NCI-H1092 treated with DMSO at 0.1 percent for 48 hours (cell line): ENCODE measurements at places on chromosomes 6 and 20.

GRCh38 chr6:115838763-115839401, 221.8 kb downstream of the FRK start:
- no peak for DNase-seq

GRCh38 chr20:17479063-17479657, 52.0 kb downstream of the BFSP1 start:
- no peak for DNase-seq

DNA sequence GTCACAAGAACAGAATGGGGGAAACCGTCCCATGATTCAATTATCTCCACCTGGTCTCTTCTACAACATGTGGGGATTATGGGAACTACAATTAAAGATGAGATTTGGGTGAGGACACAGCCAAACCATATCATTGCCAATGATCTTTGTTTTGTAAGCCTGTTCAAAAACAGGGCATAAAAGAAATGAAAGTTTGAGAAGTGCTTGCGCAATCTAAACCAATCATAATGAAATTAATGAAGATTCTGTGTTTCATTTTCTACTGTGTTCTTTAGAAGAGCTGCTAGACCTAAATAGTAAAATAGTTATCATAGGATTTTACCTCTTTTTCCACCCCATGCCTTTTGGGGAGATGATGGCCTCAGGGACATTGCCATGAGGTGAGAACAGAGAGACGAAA, 761.3 kb downstream of the HDGFL1 start:
- no peak for DNase-seq

GRCh38 chr20:47782920-47783552, 2.2 kb downstream of the SULF2 start:
- DNase-seq = no peak

DNA sequence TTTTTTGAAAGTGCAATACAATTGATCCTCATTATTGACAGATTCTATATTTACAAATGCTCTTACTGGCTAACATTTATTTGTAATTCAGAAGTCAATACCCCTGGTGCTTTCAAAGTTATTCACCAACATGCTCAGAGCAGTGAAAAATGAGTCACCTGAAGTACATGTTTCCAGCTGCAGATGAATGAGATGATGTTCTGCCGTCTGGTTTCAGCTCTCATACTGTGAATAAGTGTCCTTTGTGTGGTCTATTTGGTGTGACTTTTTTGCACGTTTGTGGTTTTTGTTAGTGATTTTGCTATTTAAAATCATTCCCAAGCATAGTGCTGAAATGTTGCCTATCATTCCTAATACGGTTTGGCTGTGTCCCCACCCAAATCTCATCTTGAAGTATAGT, 22.3 kb upstream of the EYA4 start:
- DNase-seq = no peak

GRCh38 chr20:60750909-60751308, 501.2 kb upstream of the CDH4 start:
- no peak for DNase-seq

DNA sequence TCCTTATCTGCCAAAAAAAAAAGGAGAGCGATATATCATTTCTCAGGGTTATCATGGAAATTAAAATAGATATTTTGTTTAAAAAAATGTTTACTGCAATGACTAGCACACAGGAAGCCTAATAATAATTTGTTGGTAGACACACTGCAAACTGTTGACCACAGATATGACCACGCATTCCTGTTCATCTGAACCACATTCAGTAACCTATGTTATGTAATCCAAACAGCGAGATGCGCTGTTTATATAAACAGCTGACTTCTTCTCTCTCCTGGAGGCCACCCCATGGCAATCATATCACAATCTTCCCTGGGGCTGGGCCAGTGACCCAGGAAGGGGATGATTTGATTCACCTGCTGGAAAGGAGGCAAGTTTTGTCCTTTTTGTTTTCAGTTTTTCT, 129.3 kb upstream of the UST start:
- DNase-seq = no peak

DNA sequence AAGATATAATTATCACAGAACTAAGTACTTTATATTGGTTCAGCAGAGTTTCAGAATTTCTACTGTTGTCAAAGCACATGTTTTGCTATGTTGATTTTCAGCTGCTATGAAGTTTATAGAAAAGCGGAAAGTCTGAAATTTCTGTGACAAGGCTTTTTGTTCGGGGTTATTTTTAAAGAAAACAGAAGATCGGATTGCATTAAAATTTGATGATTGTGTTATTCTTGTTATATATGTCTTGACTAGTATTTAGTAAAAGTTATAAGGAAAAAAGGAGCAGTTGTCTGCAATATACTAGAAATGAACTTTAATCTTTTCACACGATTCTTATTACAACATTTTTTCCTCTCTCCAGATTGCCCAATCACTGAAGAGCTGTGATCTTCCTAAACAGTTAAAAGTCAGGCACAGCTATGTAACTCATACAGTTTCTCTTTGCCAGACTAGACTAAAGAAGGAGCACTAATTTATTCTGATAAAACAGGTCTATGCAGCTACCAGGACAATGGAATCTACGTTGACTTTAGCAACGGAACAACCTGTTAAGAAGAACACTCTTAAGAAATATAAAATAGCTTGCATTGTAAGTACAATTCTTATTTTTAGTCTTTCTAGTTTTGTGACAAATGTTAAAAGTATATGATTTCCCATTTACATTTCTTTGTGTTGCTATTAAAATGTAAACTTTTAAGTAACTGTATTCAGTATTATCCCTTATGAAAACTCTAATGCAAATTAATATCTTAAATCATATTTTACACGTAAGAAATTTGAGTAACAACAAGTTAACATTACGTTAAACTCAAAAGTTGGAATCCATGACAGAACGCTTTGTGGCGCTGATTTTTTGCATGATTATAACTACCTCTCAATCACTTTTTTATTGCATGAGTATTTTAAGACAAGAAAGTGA, at the start of gene ENPP3:
TSS of gene ENPP3 (plus strand) at position 423 of the 913 bp plus-strand sequence. CDS start at position 506, 83 bp downstream.
- no peak for DNase-seq

DNA sequence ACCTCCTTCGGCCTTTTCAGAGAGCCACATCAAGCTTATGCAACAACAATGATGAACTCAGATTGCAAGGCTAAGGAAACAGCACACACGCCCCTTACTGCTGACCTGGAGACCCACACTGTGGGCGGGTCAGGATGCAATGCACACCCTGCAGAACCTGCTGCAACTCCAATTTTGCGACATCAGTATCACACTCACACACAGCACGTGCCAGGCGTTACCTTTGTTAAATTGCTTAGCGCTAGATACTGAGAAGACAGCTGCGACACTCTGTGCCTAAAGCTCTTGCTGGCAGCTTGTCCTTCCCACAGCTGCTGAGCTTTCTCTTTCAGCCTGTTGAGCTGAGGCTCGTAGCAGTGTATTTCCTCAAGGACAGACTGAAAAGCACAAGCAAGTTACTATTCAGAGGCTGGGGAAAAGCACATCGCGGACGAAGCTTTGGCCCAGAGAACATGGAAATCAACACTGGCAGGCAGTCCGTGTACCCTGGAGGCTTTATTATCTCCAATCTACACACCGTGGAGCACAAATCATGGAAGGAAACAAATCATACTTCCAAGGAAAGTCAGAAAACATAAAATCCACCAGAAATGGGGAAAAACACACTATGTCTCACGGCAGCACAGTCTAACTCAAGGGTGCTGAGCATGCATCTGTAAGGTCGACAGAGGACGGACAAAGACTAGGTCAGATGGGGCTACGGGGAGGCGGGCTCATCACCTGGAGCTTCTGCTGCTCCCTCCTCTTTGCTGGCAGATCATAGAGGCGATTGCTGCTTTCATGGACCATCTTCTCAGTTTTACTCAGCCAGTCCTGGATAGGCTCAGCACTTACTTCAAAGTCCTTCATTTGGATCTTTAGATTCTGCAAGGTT, 268.2 kb downstream of the SYNE1 start:
- DNase-seq = peak; percentile 11

GRCh38 chr6:90044182-90044832, 150.0 kb downstream of the GJA10 start:
- no peak for DNase-seq

- DNase-seq = peak; percentile 46
Measured at GRCh38 chr6:166313255-166314070, 5.3 kb upstream of the PRR18 start.

- no peak for DNase-seq
Measured at GRCh38 chr6:116596815-116597214, 19.5 kb upstream of the RSPH4A start.

- DNase-seq = peak; percentile 41
Measured at GRCh38 chr6:139027620-139028182, 844 bp upstream of the ABRACL start.

DNA sequence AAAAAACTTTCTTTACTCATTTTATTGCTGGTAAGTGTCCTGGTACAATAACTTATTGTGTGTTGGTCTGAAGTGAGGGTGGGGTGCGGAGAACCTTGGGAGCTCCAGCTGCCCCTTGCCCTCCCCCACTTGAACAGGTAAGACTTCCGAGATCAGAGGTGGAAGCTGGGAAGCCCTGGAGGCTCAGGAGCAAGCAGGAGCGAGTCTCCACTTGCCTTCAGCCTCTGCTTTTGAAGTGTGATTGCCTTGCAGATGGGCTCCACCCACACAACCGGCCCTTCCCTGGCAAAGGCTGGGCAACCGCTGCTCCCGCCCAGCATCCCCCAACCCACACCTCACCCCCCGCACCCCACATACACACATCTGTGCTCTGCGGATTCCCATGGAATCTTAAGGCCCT, 179.6 kb downstream of the TFAP2C start:
- no peak for DNase-seq

DNA sequence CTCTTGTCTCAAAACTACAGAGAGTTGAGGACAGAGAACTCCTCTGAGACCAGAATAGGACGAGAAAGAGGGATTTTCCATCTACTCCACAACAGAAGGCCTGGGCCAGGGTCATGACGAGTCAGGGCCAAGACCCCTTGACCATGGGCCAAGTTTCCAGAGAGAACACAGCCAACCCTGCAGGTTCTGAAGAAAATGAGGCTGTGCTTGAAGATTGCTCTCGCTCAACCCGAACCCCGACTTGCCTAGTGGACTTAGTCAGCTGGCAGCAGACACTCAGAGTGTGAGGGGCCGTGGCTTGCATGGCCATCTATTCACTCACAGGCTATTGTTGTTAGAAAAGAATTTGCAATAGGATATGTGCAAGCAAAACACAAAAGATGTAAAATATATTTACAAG, 54.5 kb downstream of the TMEM242 start:
- DNase-seq = no peak

GRCh38 chr6:112443179-112444065, 96.3 kb downstream of the RFPL4B start:
- no peak for DNase-seq

- peak; percentile 53 for DNase-seq
Measured at GRCh38 chr20:37095108-37095598, 644 bp downstream of the RBL1 start.

DNA sequence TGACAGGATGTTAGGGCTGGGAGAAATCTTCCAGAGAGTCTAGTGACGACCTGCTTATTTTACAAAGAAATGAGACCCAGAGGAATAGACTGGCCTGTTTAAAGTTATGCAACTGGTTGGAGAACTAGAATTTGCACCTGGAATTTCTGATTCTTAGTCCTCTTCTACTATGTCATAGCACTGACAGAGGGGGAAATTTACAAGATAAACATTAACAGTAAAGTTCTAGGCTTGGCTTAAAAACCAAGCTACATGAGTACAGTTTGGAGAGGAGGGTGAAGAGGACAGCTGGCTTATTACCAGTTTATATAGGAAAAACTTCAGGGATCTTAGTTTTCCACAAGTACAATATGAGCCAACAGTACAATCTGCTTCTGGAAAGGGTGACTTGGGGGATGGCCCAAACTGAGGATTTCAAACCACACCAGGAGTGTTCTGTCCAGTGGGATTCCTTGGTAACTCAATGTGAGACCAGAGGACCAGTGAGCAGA, 269.6 kb downstream of the CD109 start:
- no peak for DNase-seq
